ENCODE measurements at places on chromosomes 5 and 9.

DNA sequence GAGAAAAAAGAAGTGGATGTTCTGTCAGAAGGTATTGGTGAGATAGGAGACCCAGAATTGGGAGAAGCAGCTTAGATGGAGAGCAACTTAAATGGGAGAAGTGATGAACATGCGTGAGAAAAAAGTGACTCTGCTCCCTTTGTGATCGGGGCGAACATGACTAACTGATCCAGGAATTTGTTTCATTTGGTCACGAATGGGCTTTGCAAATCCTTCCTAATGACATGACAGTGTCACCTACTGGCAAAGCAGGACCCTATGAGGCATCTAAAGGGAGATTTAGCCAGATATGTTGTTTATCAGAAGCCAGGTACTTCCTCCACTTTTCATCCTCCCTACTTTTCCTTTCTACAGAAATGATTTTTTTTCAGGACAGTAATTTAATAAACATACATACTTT, 787.4 kb upstream of the RGMB start:
- no peak for DNase-seq

- DNase-seq: no peak
Measured at GRCh38 chr9:114389612-114390368, 2.0 kb upstream of the AKNA start.

DNA sequence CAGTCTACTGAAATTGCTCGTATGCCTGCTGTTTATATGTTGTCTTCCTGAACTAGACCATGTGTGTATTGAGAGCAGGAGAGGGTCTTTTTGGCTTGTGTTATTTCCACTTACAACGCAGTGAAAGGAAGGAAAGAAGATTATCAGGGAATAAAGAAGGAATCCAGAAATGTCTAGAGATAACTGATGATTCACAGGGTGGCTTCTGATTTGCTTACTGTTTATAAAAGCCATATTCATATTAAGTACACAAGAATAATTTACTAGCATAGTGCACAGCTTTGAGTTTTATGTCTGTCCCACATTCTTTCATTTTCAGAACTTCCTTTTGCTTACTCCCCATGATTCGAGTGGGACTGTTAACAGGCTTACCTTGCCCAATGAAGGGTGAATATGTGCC, 72.1 kb downstream of the PRLR start:
- DNase-seq: no peak

DNA sequence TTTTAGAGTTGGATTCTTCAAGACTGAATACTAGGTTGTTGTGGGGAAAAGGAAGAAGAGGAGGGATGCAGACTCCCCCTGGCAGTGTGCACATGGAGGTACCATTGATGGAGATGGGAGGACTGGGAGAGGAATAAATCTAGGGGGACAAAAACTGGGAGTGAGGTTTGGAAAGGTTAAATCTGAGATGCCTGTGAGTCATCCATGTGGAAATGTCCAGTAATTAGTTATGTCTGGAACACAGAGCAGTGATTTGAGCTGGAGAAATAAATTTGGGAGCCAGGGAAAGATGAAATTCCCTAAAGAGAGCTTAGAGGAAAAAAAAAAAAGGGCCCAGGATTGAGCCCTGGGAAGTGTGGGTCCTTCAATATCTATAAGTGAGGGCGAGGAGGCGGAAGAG, 8.0 kb upstream of the CCIN start:
- no peak for DNase-seq

GRCh38 chr5:116265471-116265870, 180.6 kb downstream of the COMMD10 start:
- no peak for DNase-seq

DNA sequence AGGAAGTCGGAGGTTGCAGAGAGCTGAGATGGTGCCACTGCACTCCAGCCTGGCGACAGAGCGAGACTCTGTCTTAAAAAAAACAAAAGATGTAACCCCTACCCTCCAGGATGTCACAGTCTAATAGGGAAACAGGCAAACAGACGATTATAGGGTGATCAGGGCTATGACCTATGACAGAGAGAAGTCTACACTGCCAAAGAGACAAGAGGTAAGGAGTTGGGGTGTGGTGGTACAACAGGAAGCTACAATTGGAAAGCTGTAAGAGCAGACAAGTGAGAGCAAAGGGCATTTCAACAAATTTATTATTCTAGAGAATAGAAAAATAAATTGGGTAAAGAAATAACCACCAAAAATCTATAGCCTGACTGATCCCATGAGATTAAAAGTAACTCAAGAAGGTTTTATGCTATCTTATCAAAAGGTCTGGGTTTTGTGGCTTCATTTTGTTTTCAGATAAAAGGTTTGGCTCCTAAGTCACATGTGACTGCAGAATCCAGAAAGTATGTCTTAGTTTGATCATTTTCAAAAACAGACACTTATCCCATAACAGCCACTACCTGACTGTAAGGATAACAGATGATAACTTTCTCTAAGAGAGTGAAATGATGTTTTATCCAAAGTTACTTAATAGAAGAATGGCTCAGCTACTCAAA, 7.3 kb downstream of the CDC26 start:
- no peak for DNase-seq

- DNase-seq: peak; percentile 31
Measured at GRCh38 chr5:131488463-131488862, 146.6 kb downstream of the RAPGEF6 start.

- no peak for DNase-seq
Measured at GRCh38 chr9:90095682-90096081, 490.9 kb downstream of the GADD45G start.

- DNase-seq: no peak
Measured at GRCh38 chr5:159214486-159215271, 5.3 kb upstream of the RNF145 start.

GRCh38 chr5:115565233-115565632, 20.7 kb upstream of the FEM1C start:
- no peak for DNase-seq

DNA sequence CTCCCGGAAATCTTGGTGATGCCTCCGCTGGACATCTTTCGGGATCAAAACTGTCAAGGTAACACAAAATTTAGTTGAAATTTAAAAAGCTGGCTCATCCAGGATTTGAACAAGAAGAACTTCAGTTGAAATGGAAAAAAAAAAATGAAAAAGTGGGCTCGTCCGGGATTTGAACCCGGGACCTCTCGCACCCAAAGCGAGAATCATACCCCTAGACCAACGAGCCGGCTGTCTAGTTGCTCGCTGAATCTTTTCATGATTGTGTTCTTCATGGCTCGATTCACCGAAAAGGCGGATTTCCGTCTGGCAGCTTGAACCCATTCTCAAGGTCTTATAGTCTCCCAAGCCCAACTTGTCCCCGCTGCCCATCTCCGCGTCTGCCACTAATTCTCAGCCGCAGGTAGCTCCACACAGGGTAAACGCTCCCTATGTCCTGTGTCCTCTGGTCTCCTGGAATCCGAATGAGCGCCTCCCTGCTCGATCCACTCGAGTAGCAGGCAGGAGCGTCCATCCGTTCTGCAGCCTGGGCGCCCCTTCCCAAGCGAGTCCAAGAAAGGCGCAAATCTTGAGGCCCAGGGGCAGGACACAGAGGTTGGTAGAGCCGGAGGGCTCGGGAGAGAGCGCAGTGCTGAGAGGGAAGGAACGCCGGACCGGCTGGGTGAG, 16.2 kb downstream of the TRIM7 start:
- peak; percentile 68 for DNase-seq

DNA sequence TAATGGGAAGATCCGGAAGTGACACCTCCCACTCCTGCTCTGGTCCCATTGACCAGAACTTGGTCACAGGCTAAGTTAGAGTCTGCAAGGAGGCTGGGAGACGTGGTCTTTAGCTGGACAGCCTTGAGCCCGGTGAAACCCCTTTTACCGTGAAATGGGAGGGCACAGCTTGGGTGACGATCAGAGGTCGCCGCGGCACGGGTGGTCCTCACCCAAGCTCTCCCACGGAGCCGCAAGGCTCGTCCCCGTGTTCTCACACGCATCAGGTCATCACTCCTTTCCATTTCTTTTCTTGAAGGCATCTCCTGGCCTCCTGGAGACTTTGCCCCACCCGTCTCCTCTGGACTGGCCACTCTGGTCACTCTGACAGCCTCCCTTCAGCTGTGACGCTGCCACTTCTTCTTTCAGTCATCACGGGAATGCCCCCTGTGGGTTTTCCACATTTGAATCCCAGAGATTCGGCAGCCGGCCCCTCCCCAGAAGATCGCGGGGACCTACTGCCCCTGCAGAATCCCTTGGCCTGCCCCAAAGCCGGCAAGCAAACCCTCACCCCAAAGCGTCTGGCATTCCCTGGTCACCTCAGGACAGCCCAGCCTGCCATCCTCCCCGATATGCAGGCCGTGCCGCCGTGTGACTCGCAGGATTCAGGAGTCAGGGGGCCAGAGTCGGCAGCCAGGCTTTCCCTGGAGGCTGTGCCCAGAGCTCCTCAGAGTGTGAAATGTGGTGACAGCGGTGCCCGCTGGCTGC, 18.9 kb upstream of the EGFL7 start:
- DNase-seq: no peak

- no peak for DNase-seq
Measured at GRCh38 chr5:40834391-40834848, 602 bp downstream of the RPL37 start.

DNA sequence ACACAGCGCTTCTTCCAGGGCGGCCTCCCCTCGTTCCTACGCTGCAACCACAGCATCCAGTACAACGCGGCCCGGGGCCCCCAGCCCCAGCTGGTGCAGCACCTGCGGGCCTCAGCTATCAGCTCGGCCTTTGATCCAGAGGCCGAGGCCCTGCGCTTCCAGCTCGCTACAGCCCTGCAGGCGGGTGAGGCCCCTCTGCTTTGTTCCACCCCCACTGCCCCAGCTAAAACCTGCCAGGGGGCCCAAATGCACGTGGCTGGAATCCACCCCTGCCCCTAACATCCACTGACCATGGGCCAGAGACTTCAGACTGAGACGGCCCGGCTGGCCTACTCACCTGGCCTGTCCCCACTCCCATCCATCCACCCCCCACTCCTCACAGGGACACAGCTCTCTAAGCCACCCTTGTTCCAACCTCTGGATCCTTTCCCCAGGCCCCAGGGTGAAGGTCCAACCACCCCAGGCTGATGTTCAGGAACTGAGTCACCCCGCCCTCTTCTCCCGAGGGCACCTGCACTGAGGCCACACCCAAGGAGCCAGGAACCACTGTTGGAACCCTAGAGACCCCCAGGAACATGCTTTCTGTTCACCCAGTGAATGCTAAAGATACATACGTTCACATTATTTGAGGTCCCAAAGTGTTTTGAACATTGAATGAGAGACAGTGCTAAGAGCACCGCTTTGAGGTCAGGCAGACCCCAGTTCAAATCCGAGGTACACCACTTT, 18.9 kb upstream of the ASS1 start:
- no peak for DNase-seq

- DNase-seq: no peak
Measured at GRCh38 chr5:61052882-61053281, 107.9 kb downstream of the NDUFAF2 start.
